ENCODE measurements at places on chromosomes 1 and 21.

DNA sequence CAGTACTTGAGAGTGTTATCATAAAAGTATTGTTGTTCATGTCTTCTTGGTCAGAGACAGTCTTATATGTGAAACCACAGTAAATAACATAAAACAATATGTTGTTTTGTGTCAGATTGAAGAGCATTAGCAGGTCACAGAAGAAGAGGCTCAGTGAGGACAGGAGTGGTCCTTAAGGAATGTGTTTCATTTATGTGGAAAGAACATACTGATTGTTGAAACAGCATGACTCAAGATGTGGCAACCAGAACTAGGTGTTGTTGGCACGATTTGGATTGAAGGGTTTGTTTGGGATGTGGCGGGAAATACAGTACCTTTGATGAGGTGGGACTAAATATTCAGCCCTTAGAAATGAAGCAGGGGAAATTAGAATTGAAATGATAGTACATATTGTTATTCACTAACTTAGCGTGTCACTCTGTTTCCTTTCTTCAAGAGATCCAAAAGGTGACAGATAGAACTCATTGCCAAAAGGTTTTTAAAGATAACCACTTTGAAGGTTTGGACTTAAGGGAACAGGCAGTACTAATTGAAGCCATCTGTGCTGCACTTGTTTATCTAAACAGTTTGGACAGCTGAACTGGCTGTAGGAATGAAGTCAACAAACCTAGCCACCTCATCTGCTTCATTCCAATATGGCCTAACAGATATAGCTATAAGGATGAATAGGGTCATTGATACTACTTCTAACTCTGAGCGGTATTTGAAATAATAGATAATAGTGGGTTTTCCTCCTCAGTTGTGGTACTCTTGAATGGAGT is 14.4 kb downstream of the RALGPS2 start:
- no peak for DNase-seq

- DNase-seq: no peak
These were observed 128.8 kb downstream of the ADSS2 start for GRCh38 chr1:244322791-244323521.

DNA sequence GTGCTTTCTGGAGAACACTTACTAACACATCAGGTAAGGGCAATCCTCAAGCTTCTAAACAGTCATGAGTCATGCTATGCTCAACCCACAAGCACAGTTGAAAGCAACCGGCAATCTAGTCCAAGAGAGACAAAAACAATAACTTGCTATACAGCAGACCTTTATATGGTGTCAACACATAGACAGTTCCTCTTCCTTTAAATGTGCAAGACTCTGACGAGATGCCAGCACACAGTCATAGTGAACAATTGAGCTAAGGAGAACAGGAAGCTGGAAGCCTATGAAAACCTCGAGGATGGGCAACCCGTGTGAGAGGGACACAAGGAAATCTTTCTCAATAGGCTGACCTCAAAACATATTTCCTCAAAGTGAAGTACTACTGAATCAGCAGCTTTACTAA is 5.3 kb downstream of the ADIPOR1 start:
- no peak for DNase-seq

GRCh38 chr1:45620588-45621500 is 3.0 kb downstream of the CCDC17 start:
- DNase-seq: no peak

- DNase-seq: no peak
These were observed 65.1 kb downstream of the GADD45A start for GRCh38 chr1:67749844-67750690.
